ENCODE measurements at places on chromosomes 2 and 18. TPM values are rescaled to one million over a fixed set of nuclear protein-coding genes. Genes with fewer than 3 reads are reported as not detected.

NTSR2 gene
- total RNA-seq = not detected

- H3K4me3 ChIP-seq = no peak overlapping the region
- no peaks in the 10 kb centered on the region for H3K36me3 ChIP-seq
- H3K27ac ChIP-seq = no peak overlapping the region
- no peaks in the 10 kb centered on the region for H3K27me3 ChIP-seq
Observed at GRCh38 chr2:185644828-185645227, 93.8 kb upstream of the FSIP2 start.

LRRTM4 gene
- not detected for total RNA-seq

DNA sequence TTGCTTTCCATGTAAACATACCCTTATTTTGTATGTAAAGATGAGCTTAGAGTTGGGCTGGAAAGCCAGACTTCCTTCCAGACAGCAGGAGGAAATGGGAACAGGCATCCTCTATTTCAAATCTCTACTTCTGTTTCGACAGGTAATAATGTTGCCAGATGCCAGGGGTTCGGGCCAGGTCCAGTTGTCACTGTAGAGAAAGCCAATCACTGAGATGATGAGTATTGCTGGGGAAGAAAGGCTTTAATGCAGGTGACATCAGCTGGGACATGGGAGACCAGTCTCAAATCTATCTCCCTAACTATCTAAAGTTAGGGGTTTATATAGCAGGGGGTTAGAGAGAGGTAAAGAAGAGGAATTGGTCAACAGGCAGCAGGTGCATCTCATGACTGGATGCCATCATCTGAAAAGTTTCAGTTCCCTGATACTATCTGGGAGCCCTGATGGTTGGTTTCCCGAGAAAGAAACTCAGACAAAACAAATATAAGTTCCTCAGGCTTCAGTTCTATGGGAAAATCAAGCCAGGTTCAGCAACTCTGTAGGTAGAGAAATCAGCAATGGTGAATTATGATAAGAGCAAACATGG lies 9.3 kb upstream of the MTCL1 start:
- H3K27ac ChIP-seq = no peak overlapping the region
- H3K36me3 ChIP-seq = no peaks in the 10 kb centered on the region
- peaks cover 12% of the 10 kb centered on the region for H3K27me3 ChIP-seq

RNF125 gene
- total RNA-seq = 112 TPM

ZRANB3 gene
- 4.2 TPM for total RNA-seq

DNA sequence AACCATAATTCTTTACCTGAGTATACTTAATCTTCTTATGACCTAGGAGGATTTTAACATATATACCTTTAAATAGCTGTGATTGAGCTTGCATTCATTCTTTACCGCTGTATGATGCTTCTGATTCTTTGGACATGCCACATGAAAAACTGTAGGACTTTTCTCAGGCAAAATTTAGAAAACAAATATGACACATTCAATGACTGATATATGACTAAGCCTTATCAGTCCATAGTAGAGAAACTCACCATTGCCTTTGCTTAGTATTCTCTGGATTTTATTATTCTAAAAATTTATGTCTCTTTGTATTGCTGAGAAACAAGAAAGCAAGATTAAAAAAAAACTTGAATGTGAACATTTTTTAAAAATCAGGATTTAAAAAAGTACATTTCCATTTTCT lies 3.7 kb downstream of the FAM171B start:
- peaks cover 8% of the 10 kb centered on the region for H3K4me1 ChIP-seq
- DNase-seq = no peak
- H3K27me3 ChIP-seq = peaks cover 29% of the 10 kb centered on the region
- H3K36me3 ChIP-seq = no peaks in the 10 kb centered on the region
- no peak overlapping the region for H3K27ac ChIP-seq

SGPP2 gene
- total RNA-seq = 1.7 TPM

DNA sequence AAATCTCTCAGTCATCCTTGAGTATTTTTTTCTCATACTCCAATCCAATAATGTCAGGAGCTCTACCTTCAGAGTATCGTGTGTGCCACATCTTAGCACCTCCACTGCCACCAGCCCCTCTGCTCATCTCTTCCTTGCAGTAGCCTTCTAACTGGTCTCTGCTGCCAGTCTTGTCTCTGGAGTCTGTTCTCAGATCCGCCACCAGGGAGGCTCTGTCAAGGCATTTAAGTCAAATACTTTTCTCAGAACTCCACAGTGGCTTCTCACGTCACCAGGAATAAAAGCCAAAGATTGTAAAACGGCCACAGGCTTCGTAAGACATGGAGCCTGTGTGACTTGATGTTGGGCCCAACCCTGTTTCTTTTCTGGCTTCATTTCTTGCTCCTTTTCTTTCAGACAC lies 7.1 kb downstream of the UNC50 start:
- H3K4me3 ChIP-seq = no peak overlapping the region
- H3K27ac ChIP-seq = no peak overlapping the region
- H3K27me3 ChIP-seq = no peaks in the 10 kb centered on the region

All from CD4-positive, alpha-beta T cell (primary cell).